Activated B cell treated with CpG ODN at 0.5 μM for 24 hours (primary cell): ENCODE measurements at places on chromosomes 4 and X.

DNA sequence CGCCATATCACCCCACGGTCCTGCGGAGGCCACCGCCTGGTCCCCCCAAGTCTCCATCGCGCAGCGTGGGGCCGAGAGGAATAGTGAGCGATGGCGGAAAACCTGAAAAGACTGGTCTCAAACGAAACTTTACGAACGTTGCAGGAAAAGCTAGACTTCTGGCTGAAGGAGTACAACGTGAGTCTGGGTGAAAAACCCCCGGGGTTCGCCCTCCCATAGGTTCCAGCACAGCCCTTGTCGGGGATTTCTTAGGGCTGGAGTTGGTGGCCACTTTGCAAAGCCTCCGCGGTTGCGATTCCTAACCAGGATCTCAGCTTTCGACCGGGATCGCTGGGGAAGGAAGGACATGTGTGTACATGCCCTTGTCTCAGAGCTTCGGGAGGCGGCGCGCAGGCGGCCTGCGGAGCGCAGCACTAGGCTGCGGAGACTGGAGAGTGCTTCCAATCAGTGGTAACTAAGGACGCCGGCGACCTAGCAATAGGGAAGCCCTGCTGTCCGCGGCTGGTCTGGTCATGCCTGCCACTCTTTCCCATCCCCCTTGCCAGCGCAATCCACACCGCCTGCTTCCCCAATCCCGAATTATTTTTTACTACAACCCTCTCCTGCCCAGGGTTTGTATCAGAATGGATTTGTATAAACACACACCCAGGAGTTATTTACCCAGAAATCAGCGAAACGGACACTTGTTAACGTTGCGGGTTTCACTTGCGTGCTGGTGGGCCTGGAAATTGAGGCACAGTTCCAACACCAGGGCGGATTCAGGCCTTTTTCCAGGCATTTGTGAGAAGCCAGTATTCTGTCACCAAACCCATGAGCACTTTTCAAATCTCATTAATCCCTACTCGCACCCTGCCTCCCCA is 741 bp downstream of the SPATA18 start:
- DNase-seq = peak; percentile 31

- DNase-seq = no peak
Observed at GRCh38 chr4:166003811-166004210, 130.8 kb downstream of the TLL1 start.

GRCh38 chr4:174669270-174669669 is 147.0 kb upstream of the HPGD start:
- DNase-seq = no peak

DNA sequence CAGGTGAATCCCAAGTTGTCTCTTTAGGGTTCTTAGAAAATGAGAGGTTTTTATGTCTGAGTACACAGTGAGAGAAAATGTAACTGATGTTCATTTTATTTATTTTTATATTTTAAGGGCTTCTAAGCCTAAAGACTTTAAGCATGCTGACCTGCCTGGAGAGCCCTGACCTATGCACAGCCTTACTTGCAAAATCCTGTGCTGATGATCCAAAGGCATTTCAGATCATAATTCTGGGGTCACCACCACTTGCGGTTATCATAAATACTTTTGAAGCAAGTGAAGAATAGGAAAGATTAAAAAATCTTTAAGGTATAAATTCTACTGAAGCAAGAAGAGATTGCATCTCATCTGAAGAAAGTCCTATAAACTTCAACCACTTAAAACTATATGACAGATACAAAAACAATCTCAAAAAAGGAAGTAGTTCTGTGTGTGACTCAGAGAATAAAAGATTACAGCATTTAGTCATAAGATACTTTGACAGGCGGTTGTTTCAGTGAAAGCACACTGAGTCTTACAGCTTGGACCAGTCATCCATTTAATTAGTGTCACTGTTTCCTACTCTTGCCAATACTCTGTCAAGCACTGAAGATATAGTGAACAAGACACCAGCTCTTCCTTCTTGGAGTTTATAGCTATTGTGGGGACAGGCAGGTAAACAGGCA is 245.2 kb upstream of the DIPK2B start:
- DNase-seq = no peak

DNA sequence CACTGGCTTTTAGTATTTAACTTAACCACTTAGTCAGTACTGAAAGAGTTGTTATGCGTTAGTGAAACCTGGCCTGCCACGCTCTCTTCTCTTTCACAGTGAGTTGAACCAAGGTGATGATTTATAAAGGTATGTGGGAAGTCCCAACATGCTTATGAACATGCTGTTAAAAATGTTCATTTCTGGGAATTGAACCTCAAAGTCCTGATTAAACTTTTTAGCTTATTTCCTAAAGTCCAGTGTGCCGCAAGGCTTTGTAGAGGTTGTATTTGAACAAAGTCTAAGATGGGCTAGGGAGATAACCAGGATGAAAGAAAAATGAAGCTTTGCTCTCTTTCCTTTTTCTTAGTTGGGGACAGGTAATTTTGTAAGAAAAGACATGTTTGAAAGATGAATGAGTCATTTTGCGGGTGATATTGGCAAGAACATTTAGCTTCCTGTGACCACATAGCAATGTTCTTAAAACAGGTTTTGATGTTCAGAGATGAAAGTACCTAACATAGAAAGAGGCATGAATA is 270.3 kb downstream of the DTHD1 start:
- DNase-seq = no peak

DNA sequence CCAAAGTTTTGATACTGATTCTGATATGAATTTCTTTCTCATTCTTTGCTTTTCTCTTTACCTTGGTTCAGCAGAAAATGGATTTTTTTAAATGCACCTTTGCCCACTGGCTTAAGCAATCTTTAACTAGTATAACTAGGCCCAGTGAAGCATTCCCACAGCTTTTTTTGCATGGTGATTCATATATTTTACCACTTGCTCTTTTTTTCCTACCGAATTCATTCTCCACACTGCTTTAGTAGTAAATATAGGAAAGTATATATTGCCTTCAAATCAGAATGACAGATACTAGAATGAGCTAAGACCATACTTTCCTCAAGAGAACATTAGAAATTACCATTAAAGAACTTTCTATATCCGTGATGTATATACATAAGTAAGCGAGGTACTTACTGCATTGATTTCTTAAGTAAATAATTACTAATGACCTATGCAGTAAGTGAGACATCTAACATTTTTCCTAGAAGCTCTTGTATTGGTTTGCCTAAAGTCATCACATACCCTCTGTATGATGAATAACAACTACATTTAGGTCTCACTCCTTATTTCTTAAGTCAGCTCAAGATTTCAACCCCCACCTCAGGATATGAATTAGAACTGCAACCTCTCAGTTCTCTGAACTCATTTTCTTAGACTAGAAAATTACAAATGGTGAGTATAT is 44.2 kb downstream of the SLC4A4 start:
- DNase-seq = no peak

GRCh38 chr4:146004730-146005129 is 66.1 kb upstream of the ZNF827 start:
- no peak for DNase-seq

DNA sequence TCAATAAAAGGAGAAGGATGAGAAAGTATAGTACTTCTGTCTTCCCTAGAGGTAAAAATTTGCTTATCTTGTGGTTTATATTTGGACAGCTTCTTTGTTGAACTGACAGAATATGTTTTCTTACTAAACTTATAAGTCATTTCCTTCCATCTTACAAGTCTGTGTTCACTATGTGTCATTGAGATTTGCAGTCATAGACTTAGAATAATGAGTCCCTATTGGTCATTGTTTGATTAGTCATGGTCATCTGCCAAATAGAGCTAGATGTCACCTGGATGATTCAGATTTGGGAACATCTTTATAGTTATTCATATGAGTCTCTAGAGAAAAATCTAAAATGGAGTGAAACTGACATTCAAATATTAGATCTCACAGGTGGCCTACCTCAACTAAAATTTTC is 51.5 kb downstream of the SPATA18 start:
- no peak for DNase-seq

- no peak for DNase-seq
Observed at GRCh38 chr4:100754751-100755150, 236.9 kb upstream of the EMCN start.

- no peak for DNase-seq
Observed at GRCh38 chrX:80335062-80335830, 85.0 kb upstream of the TENT5D start.

DNA sequence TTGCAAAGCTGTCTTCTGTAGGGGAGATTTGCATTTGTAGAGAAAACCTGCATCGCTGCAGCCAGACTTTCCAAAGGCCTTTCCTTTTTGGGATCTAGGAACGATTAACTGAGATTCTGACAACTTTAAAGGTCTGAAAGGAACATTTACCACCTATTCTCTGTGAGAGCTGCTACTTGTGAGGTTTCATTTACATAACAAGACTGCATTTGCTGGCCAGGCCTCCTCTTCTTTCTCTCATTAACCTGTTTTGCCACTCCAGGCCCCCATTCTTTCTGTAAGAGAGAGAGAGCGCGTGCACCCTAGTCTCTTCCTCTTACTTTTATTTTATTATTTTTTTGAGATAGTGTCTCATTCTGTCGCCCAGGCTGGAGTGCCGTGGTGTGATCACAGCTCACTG is 31.6 kb downstream of the TMEM31 start:
- no peak for DNase-seq

DNA sequence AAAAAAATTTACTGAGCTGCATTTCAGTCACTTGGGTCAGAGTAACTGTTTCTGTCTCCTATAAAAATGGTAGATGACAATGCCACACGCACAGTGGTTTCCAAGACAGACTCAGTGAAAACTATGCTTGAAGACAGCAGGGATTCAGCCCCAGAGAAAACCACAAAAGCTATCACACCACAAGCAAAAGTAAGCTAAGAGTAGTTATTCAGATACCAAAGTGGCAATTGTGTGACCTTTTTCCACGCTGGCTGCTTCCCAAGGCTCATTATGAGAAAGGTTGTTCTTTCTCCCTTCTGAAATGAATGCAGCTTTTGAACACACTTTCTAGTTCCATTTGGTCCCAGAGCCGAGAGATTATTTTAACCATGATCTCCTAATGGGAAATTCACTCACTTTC is 46.4 kb upstream of the GPM6B start:
- no peak for DNase-seq

GRCh38 chr4:161546902-161547301 is 616.9 kb downstream of the FSTL5 start:
- no peak for DNase-seq

- no peak for DNase-seq
Observed at GRCh38 chrX:3450881-3451570, 104.6 kb upstream of the MXRA5 start.

DNA sequence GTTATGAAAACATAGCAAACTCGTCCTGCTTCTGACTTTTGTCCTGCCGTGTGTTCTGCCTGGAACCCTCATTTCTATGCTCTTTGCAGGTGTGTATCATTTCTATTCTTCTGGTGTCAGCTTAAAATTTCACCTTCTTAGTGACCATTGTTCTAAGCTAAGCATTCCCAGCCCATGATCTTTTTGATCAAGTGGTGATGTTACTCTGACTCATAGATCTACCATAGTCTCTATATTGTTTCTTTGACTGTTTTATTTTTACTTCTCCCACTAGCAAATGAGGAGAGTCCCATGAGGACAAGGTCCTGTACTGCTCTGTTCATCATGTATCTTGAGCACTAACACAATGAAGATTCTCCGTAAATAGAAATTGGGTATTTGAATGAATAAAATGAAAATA is 14.1 kb upstream of the CXCL6 start:
- no peak for DNase-seq

- no peak for DNase-seq
Observed at GRCh38 chr4:22463179-22463578, 52.7 kb downstream of the ADGRA3 start.

DNA sequence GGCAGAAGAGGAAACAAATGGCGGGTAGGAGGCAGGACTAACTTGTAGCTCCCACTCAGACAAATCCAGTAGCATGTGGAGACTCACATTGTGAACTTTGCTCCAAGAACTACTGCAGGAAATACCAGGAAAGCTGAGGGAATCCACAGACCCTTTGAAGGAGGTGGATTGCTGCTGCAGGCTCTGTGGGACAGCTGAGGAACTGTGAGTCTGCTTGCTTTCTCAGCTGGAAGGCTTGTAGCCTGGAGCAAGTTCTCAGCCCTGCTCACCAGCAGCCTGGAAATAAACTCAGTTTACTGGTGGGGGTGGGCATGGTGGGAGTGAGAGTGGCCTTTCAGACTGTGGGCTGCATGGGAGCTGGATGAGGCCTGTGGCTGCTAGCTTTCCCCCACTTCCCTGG is 16.0 kb downstream of the RTL3 start:
- no peak for DNase-seq

- DNase-seq = no peak
Observed at GRCh38 chr4:3303923-3304710, 11.3 kb downstream of the RGS12 start.
